NCI-H1417 (cell line): ENCODE measurements at places on chromosomes 5 and 9.

- DNase-seq: no peak
These were observed 223.8 kb upstream of the S1PR3 start for GRCh38 chr9:88767504-88767790.

- DNase-seq: no peak
These were observed 32.8 kb downstream of the TUT7 start for GRCh38 chr9:86321373-86321772.

GRCh38 chr9:83956086-83956435, 24.0 kb downstream of the HNRNPK start:
- no peak for DNase-seq

GRCh38 chr9:127854184-127854806, at the start of gene ENG:
Gene ENG (minus strand): TSS chr9:127854658. CDS start chr9:127854355, 303 bp downstream.
- DNase-seq: no peak

- DNase-seq: no peak
These were observed 103.7 kb upstream of the TLX3 start for GRCh38 chr5:171205375-171205774.

DNA sequence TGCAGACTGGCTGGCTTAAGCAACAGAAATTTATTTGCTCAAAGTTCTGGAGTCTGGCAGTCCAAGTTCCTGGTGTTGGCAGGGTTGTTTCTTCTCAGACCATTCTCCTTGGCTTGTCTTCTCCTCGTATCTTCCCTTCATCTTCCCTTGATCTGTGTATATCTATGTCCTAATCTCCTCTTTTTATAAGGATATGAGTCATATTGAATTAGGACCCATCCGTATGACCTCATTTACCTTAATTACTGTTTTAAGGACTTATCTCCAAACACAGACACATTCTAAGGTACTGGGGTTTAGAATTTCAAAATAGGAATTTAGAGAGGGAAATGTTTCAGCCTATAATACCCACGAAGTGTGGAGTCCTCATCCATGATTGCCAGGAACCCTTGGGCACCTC, 13.1 kb upstream of the LPAR1 start:
- DNase-seq: no peak

DNA sequence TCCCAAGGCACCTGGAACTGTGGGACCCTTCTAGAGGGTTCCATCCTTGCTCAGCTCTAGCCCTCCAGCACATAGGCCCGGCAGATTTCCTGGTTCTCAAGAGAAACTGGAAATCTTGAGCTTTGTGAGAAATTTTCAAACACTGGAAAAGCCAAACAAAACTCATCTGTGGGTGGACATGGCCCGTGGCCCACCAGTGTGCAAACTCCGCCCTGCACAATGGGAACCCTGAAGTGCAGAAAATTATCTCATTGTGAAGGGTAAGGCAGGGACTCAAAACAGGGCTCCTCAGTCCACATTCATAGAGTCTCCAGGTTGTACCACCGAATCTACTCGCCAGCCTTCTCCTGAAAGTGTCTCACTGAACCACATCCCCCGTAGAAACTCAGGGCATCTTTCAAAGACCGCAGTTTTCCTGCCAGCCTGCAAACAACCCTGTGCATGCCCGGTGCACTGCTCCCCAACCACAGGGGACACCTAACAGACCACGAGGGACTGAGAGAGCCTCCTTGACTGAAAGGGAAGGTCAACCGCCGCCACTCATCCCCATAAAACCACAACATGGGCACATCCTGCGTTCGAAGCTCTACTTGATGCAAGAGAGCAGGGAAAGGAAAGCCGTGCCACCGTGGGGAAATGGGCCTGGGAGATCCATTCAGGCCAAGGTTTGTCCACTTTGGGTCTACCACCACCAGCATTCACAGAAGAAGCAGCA, 18.1 kb downstream of the ADAMTS2 start:
- no peak for DNase-seq

DNA sequence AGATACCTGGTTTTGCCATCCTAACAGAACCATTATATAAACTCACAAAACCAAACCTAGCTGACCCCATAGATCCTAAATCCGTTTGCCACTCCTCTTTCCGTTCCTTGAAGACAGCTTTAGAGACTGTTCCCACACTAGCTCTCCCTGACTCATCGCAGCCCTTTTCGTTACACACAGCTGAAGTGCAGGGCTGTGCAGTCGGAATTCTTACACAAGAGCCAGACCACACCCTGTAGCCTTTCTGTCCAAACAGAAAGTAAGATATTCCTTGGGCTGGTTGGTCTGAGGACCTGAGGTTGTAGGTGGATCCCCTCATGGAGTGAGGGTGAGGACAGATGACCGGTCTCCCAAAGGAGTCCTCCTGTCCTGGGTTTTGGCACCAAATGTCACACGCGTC, 56.7 kb upstream of the NAA35 start:
- no peak for DNase-seq

- DNase-seq: peak; percentile 10
These were observed 1638.3 kb downstream of the MAT2B start for GRCh38 chr5:165143741-165144140.

DNA sequence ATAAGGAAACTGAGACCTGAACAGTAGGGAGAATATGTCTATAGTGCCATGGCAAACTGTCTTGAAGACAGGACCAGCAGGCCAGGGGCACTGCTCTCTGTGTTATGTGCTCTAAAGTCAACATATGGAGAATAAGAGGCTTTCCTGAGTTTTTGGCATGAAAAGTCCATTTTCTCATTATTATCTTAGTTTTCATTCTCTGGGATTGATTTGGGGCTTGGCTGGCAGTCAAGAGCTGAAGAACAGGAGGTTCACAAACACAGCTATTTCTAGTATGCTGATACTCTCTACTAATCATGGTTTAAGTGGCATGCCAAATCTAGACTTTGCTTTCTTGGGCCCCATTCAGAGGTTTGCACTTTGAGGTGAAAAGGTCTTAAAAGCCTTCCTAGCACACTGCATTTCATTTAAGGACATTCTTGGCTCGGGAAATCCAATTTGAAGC, 404.4 kb downstream of the ZNF608 start:
- no peak for DNase-seq

GRCh38 chr5:119393201-119393691, 37.4 kb downstream of the TNFAIP8 start:
- no peak for DNase-seq

- DNase-seq: peak; percentile 14
These were observed 196.2 kb downstream of the DTWD2 start for GRCh38 chr5:118791926-118792734.

DNA sequence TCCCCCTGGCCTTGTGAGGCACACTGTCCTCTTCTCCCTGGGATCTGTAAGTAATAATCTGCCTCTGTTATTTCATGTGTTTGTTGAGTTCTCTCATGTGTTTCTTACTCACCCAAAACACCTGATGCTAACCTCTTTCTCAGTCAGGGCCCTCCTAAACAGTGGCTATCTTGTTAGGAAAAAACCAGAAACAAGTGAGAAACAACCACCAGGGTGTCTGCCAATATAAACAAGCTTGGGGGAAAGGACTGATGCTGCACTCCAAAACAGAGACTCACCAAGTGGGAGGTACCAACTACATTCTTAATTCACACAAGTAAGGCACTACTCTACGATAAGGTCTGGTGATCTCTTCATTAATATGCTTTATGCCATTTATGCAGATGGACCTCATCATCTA, 564.4 kb downstream of the SEMA5A start:
- DNase-seq: no peak

GRCh38 chr9:36637491-36638270, 65.0 kb downstream of the MELK start:
- peak; percentile 4 for DNase-seq

DNA sequence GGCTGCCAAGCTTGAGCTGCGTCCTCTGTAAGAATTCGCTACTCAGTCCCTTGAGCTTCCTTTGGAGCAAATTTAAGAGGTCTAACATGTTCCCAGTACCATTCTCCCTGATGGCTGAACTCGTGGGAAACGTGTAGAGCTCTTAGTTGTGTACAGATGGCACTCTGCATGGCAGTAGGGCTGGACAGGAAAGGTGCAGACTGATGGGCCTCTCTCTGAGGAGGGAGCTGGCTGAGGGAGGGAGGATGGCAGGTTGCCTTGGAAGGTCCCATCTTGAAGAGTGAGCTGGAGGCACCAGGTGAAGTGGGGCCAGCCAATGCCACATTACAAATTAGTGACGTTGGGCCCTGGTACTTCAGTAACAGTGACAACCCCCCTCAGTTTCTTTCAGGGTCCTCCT, 495.3 kb downstream of the CCDC171 start:
- DNase-seq: no peak

- DNase-seq: peak; percentile 60
These were observed 7.9 kb downstream of the AK1 start for GRCh38 chr9:127869310-127870152.

DNA sequence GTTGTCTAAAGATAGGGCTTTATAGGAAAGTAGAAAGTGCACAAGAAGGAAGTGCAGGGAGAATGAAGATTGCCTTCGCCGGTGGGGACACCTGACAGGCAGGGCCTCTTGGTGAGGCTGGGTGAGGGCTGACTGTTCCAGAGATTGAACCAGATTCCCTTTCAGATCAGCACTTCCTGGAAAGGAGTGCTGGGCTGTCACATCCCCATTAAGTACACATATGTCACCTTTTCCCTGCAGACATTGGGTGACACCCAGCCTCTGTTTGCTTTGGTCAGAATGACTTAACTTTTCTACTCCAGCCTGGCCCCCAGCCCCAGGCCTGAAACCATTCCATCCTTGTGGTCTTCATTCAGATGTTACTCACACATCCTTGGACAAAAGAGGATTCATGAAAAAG, 7.4 kb upstream of the SHROOM1 start:
- no peak for DNase-seq

DNA sequence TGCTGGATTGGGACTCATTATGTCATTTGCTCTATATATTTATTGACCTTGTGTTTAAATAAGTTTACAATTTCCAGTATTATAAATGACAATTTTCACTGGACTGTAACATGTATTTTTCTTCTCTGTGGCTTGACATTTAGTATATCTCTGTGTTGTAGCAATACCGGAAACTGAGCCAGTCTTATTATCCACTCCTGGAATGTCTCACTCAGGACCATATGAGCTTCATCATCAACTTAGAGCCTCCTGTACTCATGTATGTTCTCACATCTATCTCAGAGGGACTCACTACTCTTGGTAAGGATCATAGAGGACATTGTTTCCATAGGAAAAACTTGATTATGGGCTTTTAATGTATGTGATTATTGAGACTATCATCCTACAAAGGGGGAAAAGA, 66.5 kb upstream of the TLX3 start:
- DNase-seq: no peak

- DNase-seq: no peak
These were observed 101.2 kb downstream of the ADAMTS2 start for GRCh38 chr5:179244044-179244443.

DNA sequence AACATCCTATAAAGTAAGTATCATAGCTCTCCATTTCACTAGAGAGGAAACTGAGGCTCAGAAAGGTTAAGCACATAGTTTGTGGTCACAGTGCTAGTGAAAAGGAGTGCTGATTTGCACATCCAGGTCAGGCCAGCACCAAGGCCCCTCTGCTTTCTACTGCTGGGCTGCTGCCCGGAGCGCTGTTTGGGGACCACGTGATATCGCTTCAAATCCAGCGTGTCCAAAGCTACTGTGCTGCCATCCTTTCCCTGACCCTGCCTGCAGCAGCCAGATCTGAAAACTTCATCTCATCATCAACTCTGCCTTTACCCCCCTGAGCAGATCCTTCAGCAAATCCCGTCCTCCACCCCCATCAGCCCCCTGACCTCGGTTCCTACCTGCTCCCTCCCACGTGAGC, 40.7 kb upstream of the AKNA start:
- no peak for DNase-seq

DNA sequence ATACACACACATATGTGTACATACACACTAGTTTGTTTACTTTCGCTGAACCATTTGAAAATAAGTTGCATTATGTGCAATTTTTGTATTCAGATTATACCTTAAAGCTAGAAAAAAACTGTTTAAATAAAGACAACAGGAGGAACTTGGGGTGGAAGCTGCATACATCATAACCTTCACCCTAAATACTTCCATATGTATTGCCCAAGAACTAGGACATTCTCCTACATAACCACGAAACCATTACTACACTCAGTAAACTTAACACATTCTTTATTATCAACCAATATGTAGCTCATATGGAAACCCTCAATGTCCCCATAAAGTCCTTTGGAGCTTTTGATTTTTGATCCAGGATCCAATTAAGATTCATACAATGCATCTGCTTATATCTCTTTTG, 83.3 kb downstream of the GIN1 start:
- no peak for DNase-seq

GRCh38 chr5:80973027-80973426, 12.9 kb downstream of the RASGRF2 start:
- no peak for DNase-seq

- DNase-seq: peak; percentile 30
These were observed 29.8 kb upstream of the ZFR start for GRCh38 chr5:32474209-32474854.

GRCh38 chr9:131609099-131609830, 63.9 kb downstream of the PRRT1B start:
- DNase-seq: no peak

GRCh38 chr9:113309204-113309813, 6.1 kb upstream of the RNF183 start:
- DNase-seq: no peak

- no peak for DNase-seq
These were observed 873.1 kb upstream of the CTNND2 start for GRCh38 chr5:12777342-12777741.

DNA sequence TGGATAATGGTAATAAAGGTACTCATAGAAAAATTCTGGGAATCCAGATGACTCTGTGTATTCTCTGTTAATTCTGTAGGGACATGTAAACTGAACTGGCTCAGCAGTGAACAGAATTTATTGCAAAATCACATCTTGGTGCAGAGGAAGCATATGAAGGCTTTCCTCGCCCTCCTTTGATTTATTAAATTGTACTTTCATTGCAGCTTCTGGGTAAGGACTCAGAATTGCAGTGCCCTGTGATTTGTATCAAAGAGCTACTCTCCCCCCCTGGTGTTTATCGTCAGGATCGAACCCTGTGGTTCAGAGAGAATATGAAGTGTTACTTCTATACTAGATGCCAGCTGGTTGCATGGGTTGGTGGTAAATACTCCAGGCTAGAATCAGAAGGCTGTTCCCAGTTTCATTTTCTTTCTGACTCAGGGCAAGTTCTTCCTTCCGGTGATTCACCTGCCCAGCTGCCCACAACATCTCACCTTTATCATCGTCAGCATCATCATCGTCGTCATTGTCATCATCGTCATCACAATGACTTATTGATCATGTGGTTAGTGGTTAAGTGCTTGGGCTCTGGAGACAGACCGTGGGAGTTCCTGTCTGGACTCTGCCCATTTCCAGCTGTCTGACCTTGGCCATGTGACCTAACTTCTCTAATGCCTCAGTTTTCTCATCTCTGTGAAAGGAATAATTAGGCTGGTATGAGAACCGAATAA, 238.8 kb downstream of the ARHGAP26 start:
- DNase-seq: no peak

- DNase-seq: no peak
These were observed 13.1 kb downstream of the DAP start for GRCh38 chr5:10747678-10748622.

- DNase-seq: no peak
These were observed 6.9 kb upstream of the EGR1 start for GRCh38 chr5:138458384-138458783.

- no peak for DNase-seq
These were observed 6.9 kb downstream of the IL17B start for GRCh38 chr5:149372076-149372795.
